COLO829 (cell line): ENCODE measurements at places on chromosomes 16 and 17.
A peak's percentile ranks its signal among the peaks of the same experiment; 100 is the strongest.

- no peak for DNase-seq
Measured at GRCh38 chr16:87329436-87330256, 12.5 kb upstream of the C16orf95 start.

- no peak for DNase-seq
Measured at GRCh38 chr16:54602666-54603065, 316.1 kb upstream of the IRX3 start.

DNA sequence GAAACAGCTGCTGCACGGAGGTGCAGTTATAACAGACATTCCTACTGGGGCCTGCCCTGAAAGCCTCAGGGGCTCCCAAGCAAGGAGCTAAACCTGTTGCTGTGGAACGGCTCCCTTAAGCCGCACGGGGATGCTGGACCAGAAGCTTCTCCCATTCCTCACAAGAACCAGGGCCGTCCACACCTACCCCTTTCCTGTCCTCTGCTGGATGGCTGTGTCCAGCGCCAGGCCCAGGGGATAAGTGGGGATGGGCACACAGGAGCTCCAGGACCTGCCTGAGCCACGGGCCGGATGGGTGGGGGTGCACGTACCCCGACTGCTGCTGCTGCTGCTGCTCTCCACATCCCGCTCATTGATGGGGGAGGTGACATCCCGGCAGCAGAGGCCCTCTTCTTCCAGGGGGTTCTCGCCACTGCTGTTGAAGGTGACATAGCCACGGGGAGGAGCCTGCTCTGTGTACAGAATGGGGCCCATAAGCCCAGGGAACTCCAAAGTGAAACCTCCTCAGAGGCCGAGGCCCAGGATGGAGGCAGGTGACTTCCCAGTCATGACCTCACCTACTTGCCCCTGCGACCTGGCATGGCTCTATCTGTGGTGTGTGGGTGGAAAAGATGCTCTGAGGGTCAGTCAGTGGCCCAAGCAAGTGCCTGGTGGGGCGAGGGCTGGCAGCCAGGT lies 8.6 kb downstream of the NUDT16L1 start:
- no peak for DNase-seq

GRCh38 chr16:82776470-82777146 lies 149.8 kb downstream of the CDH13 start:
- no peak for DNase-seq

DNA sequence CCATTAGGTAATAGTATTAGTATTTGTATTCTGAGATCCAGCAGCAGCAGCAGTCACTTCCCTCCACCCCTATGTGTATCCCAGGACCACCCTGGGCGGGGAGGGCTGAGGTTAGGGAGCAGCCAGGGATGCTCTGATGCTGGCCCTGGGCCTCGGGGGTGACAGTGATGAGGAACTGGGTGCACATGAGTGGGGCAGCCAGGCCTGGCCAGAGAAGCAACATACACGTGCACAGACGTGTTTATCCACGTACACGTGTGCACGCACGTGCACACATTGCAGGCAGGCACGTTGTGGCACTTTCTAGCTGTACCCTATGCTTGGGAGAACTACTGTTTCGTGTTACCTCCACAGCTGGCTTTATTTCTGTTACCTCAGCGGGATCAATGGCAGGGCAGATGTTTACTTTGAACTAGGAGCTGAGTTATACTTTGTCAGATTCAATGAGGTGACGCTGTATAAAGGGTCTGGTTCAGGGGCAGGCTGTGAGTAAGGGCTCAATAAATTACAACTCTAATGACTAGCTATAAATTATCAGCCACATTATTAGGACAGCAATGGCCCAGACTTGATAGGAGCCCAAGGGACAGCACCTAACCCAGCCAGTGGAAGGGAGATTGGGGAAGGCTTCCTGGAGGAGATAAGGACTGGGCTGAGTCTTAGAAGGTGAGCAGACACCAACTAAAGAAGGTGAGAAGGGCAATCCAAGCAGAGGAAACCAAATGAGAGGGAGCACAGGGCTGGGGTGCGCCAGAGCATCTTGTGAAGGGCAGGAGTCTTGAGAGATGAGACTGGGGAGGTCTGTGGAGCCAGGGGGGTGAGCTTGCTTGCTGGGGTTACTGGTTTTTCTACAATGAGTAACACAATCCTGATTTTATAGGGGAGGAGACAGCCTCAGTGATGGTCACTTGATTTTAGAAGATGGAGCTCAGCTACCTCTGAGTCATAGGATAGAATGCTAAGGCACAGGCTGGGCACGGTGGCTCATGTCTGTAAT lies 22.4 kb upstream of the CA4 start:
- DNase-seq, result no peak

DNA sequence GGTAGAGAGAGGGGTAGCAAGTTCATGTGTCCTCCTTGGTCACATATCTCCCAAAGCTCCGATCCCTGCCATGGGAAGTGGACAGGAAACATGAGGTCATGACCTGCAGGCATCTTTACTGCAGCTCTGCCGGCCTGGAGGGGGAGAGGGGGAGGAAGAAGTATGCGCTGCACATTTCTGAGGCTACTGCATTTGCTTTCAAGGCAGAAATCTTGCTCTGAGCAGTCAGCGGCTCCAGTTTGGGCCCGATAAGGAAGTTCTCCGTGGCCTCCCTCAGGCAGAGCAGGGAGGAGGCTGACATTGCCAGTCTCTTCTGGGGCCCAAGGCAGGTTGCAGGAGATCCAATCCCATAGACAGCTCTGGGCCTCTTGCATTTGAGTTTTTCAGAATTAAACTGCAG lies 1.5 kb upstream of the NHERF1 start:
- no peak for DNase-seq

GRCh38 chr16:85335584-85336491 lies 223.6 kb upstream of the CIBAR2 start:
- no peak for DNase-seq

- no peak for DNase-seq
Measured at GRCh38 chr17:60230358-60230757, 80.6 kb downstream of the CA4 start.

DNA sequence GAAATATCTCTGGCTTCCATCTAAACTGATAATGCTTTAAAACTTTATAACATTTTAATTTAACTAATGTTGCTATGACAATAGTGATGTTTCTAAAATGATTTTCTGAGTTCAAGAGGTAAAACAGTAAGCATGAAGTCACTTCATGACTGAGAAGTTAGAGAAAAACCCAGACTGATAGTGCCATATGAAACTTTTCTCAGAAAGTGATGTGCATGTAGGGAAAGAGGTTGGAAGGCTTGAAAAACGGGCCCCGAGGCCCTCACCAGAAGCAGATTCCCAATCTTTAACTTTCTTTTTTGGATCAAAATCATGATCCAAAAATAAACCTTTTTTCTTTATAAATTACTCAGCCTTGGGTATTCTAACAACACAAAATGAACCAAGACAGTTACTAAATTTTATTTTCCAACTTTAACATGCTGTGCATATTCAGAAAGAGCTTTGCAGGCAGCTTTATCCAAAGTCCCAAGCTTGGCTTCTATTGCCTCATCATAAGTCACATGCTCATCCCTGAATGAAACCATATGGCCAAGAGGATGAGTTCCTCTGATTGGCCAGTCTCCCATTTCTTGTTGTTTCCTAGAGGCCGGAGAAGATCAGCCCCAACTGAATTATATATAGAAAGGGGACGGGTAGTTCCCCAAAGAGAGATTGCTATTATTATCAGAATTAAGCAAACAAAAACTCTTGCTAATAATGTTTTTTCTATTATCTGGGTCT lies 357.6 kb upstream of the SALL1 start:
- DNase-seq, result no peak

GRCh38 chr17:17084317-17084835 lies 42.1 kb downstream of the MPRIP start:
- DNase-seq, result no peak

- no peak for DNase-seq
Measured at GRCh38 chr17:51045621-51046020, 75.0 kb downstream of the SPAG9 start.

- no peak for DNase-seq
Measured at GRCh38 chr17:48717367-48718226, 4.7 kb downstream of the PRAC1 start.

- no peak for DNase-seq
Measured at GRCh38 chr17:63945784-63946439, 13.8 kb upstream of the CD79B start.

DNA sequence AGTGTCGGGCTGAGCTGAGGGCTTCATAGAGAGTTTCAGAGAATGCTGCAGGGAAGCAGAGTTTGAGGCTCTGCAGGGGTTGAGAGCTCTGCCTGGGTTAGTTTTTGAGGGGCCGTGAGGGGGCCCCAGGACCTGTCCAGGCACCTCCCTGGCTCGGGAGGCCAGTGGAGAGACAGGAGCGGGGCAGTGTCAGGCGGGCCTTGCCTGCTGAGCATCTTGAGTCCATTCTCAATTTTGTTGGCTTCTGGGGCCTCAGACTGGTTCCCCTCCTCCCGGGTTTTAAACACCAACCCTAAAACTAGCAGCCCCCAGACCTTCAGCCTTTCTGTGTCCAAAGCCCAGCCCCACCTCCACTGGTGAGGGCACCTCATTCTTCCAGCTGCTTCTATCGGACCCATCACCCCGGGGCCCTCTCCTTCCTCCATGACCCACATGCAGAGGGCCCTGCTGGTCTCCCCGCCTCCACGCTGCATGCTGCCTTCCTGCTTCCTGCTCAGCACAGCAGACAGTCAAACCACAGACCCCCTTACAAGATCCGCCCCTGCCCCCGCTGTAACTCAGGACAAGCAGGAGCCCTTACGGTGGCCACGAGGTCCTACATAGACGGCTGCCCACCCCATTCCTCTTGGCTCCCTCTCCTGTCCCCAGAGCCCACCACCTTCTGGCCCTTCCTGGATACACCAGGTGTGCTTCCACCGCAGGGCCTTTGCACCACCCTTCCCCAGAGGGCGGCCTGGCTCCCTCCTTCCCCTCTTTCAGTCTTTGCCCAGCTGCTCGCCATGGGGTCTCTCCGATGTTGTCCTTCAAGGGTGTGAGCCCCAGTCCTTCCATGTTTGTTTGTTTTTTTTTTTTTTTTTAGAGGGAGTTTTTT lies 3.8 kb downstream of the RNF213 start:
- DNase-seq, result no peak

GRCh38 chr16:11655655-11656054 lies 12.6 kb upstream of the SNN start:
- DNase-seq, result no peak

GRCh38 chr16:6646891-6647290 lies 685.8 kb upstream of the RBFOX1 start:
- DNase-seq, result no peak

GRCh38 chr16:48556913-48557351 lies 53.0 kb downstream of the N4BP1 start:
- DNase-seq, result no peak

DNA sequence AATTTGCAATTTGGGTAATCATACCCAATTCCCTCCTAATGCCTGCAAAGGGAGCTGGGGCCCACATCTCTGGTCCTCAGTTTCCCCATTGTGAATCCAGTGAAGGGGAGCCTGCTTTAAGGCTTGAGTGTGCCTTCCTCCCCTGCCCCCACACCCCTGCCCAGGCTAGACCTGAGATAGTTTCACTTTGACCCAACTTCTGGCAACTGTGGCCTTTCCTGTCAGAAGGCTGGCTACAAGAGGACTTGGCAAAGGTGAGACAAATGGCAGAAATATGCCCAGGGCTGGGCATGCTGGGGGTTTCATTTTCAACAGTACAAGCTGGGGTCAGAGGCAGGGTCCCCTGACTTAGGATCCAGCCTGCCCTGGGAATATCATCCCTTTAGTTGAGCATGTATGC lies 10.0 kb downstream of the SOCS1 start:
- no peak for DNase-seq

GRCh38 chr17:75504347-75505151 lies 10.8 kb downstream of the CASKIN2 start:
- DNase-seq, result no peak

DNA sequence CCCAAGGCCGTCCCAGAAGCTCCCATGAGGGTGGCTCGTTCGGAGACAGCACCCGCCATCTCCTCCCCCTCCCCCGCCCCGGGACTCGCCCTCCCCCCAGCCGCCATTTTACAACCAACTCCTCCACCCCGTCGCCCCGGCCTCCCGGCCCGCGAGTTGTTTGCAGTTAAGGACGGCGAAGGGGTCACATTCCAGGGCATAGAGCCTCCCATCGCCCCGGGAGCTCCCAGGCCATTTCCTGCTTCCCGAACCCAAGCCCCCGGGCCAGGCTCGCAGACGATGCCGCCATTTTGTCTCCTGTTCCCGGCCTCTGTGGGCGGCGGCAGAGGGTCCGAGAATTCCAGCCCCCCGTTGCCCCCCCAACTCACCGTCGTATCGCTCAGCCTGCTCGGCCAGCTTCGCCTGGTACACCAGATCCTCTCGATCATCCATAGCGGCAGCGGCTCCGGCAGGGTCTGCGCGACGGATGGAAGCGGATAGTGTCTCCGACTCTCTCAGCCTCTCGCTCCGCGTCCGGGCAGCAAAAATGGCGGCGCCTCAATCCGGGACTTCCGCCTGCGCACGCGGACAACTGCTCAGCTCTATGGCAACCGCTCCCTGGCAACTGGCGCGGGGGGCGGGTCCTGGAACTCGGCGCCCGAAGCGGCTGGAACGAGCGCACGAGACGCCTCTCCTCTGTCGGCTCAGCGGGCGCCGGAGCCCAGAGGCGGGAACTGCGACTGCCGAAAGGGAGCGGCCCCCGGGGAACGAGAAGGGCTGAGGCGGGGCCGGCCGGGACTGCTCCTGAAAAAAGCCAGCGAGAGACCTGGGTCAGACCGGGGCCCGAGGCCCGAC lies at the start of gene YWHAE:
TSS of gene YWHAE (minus strand) at position 544 of the 834 bp plus-strand sequence. CDS start at position 432, 112 bp downstream.
- peak; percentile 89 for DNase-seq

- DNase-seq, result peak; percentile 79
Measured at GRCh38 chr17:18033442-18034099, 5.4 kb downstream of the ATPAF2 start.

GRCh38 chr16:50152351-50152806 lies 727 bp upstream of the TENT4B start:
- DNase-seq, result no peak

- DNase-seq, result no peak
Measured at GRCh38 chr16:80935691-80936090, 71.0 kb downstream of the CMC2 start.

DNA sequence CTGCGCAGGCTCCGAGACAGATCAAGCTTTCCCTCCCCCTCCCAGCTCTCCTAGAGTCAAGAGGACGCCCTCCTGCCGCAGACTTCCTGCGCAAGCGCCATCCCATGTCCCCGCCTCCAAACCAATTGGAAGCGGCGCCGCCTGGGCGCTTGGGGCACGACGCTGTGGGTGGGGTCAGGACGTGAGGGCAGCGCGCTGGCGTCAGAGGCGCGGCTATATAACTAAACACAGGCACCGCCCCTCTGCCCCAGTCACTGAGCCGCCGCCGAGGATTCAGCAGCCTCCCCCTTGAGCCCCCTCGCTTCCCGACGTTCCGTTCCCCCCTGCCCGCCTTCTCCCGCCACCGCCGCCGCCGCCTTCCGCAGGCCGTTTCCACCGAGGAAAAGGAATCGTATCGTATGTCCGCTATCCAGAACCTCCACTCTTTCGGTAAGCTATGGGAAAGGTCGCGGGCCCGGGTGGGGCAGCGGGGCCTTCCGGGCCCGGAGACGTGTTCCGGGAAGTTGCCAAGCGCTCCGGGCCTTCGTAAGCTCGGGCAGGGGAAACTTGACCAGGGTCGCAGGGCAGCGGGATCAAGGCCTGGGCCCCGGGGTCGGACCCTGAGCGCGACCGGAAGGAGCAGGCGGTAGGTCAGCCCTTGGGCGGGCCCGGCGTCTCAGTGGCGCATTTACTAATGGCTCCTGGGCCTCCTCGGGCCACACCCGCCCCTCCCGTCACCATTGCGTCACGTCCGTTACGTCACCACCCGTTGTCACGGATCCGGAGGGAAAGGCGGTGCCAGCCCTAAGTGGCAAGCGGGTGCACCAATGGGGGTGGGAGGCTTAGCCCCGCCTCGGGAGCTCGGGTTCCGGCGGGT lies at the start of gene EIF1:
TSS of gene EIF1 (plus strand) at position 245 of the 856 bp plus-strand sequence. CDS start at position 399, 154 bp downstream.
- DNase-seq, result peak; percentile 98
